ENCODE measurements at places on chromosomes 16 and 17.

DNA sequence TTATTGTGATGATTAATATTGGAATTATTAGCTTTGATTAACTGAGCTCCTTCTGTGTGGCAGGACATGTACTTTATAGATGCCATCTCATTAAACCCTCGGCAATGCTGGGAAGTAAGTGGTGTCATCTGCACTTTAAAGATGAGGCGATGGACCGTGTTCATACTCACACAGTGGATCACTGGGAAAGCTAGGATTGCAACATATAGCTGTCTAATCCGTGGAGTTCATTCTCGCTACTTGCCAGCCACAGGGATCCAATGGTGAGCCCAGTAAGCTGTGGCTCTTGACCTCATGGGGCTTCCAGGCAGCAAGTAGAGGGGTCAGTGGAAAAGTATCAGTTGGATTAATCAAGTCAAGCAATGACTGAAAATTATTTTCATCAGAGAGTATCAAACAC is 587.9 kb downstream of the CDH13 start:
- DNase-seq, result no peak

- no peak for DNase-seq
Observed at GRCh38 chr16:74034200-74034599, 262.4 kb upstream of the PSMD7 start.

GRCh38 chr17:7322520-7323194 is 6.5 kb downstream of the NEURL4 start:
- no peak for DNase-seq

GRCh38 chr17:12584727-12585126 is 81.0 kb upstream of the MYOCD start:
- no peak for DNase-seq

DNA sequence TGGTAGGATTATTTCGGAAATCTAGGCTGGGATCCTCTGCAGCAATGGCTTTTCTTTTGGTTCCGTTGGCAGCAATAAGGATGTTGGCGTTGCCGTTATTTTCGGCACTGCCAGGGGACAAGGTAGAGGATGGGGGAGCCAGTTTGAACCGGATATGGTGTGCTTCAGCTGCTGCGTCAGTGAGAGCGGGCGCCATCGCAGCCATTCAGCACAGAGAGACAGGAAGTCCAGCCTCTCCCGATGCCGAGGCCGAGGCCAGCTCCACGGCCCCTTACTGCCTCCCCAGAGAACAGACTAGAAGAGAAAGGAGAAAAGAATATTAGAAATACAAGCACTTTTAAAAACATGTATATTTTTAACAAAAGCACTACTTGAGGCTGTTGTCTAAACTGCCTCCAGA is 21.3 kb downstream of the KANSL1 start:
- DNase-seq, result no peak

DNA sequence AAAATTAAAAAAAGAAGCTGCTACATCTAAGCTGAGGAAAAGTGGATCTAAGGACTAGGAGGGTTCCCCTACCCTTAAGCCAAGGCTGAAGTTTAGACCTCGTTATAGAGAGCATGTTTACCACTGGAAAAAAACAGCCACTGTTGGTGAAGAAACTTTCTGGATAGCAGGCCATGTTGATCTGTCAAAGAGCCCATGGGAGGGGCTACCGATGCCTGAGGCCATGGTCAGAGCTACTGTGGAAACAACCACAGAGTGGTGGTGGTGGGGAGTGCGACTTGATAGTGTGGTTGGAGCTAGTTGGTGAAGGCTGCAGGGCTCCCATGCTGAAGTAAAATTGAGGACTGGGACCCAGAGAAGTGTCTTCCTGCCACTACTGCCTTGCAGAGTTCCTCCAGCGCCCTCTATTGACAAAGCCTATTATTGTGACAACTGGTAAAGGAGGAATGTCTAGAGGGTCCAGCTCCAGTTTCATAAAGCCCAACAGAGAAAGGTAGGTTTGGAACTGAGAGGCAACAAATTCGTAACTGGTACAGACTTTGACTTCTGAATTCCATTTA is 12.7 kb upstream of the FAM20A start:
- peak; percentile 48 for DNase-seq

DNA sequence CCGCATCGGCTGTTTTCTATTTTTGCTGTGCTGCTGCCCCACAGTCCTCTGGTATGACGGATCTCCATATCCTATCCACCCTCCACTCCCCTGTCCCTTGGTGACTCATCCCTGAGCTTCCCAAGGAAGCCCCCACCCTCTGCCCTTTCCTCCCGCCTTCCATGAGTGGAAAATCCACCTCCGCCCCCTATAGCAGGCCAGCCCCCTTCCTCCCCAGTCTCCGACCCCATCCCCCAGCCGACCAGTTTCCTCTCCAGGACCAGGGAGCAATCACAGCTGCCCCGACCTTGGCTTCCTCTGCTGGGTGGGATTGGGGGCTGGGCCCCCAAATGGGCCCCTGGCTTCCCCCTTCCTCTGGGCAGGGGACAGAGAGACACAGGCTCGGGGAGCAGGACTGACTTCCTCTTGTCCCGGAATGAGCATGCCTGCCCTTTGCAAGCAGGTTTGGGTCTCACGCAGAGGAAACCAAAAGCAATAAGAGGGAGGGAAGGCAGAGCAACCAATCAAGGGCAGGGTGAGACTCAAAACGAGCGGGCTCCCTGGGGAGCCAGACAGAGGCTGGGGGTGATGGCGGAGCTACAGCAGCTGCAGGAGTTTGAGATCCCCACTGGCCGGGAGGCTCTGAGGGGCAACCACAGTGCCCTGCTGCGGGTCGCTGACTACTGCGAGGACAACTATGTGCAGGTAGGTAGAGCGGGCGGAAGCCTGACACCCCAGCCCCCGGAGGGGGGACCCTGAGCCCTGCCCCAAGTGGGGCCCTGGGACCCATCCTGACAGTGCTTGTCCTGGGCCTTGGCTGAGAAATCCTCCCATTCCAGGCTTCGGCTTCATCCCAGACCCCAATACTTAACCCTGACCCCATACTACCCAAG is at the start of the genes ABI3 and GNGT2:
TSS of gene ABI3 (plus strand) at position 550 of the 872 bp plus-strand sequence. CDS start at position 568, 18 bp downstream.
TSS of gene GNGT2 (minus strand) at position 417 of the 872 bp plus-strand sequence. CDS start 3,152 bp downstream, outside the sequence.
- DNase-seq, result no peak

- no peak for DNase-seq
Observed at GRCh38 chr16:66539623-66540469, 10.1 kb downstream of the TK2 start.

- peak; percentile 30 for DNase-seq
Observed at GRCh38 chr16:28218109-28218508, 6.3 kb upstream of the XPO6 start.

DNA sequence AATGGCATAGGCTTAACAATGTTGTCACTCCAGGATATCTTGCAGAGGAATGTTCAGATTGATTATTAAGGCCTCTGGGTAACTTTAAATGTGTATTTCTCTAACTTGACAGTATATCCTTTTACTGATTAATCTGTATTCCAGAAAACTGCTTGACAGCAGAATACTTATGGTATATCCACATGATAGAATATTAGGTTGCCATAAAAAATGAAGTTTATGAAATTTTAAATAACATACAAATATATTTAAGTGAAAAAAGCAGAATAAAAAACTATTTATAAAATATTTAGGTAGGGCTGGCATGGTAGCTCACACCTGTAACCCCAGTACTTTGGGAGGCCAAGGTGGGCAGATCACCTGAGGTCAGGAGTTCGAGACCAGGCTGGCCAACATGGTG is 106.7 kb downstream of the TRIM37 start:
- DNase-seq, result no peak

GRCh38 chr16:57614536-57614935 is 13.9 kb upstream of the ADGRG1 start:
- no peak for DNase-seq

- DNase-seq, result no peak
Observed at GRCh38 chr16:67470359-67470758, 10.6 kb downstream of the ATP6V0D1 start.

- DNase-seq, result peak; percentile 65
Observed at GRCh38 chr17:13520899-13521572, 80.7 kb downstream of the HS3ST3A1 start.

- DNase-seq, result no peak
Observed at GRCh38 chr17:64779376-64780095, 117.4 kb upstream of the SMURF2 start.

DNA sequence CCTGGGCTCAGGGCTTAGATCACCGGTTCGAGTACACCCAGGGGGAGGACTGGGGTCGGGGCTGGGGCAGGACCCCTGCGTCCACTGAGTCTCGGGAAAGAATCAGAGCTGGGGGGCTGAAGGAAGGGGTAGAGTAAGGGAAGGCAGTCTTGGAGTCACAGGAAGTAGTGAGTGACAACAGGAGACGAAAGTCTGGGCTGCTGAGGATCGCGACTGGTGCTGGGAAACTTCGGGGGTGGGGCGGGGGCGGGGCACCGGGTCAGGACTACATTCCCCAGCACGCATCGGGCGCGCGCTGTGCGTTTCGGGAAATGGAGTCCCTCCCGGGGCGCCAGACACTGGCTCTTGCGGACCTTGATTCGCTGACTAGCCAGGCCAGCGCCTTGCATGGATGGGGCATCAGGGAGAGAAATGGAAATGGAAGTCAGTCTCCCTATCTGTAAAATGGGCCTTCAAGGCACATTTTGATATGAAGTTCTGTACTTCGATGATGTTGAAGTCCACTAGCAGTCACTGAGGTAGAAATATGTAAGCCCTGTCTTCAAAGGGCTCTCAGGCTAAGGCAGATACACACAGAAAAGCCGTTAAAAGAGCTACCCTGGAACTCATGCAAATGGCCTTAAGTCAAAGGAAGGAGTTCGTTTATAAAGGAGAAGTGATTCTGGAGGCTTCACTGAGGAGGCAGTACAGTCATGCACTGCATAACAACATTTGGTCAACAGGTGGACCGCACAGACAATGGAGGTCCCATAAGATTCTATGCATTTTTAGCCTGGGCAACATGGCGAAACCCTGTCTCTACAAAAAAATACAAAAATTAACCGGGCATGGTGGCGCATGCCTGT is 697 bp downstream of the CTF1 start:
- DNase-seq, result peak; percentile 72

GRCh38 chr17:1003972-1004768 is 7.2 kb downstream of the TIMM22 start:
- no peak for DNase-seq

DNA sequence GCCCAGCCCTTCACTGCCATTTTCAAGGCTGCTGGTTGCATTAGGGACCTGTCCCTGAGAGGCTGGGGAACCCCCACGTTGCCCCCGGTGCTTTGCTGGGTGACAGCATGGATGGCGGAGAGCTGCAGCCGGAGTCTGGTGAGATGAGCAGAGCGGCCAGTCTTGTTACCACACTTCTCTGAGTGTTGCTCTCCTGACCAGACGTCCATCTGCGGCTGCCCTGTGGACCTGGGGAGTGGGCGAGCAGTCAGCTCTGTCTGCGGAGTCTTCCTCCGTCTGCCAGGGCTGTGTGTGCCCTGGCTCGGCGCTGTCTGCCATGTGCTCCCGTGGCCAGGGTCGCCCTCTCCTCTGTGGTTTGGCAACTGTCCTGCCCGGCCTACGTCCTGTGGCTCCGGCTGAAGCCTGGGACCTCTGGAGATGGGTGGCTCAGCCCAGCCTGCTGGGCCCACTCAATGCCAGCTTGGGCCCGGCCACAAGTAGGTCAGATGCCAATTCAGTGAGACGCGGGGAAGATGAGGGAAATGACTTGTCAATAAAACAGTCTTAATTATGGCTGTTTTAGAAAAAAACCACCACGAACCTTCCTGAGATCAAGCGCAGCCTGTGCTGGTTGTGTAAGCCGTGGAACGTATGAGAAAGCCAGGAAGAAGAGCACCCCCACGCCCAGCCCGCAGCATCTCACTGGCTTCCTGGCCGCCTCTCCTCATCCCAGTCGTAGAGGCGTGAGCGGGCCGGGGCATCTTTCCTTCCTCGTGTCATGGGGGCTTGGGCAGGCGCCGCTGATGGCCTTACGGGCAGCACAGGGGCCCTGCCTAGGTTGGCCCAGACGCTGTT is 7.9 kb downstream of the KCTD5 start:
- DNase-seq, result no peak

- DNase-seq, result no peak
Observed at GRCh38 chr17:60325730-60326524, 66.0 kb downstream of the USP32 start.

DNA sequence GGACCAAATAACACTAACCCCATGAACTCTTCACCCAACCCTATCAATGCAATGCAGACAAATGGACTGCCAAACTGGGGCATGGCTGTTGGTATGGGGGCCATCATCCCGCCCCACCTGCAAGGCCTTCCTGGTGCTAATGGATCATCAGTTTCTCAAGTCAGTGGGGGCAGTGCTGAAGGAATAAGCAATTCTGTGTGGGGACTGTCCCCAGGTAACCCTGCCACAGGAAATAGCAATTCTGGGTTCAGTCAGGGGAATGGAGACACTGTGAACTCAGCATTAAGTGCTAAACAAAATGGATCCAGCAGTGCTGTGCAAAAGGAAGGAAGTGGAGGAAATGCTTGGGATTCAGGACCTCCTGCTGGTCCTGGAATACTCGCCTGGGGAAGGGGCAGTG is 78.9 kb downstream of the TMC6 start:
- no peak for DNase-seq

DNA sequence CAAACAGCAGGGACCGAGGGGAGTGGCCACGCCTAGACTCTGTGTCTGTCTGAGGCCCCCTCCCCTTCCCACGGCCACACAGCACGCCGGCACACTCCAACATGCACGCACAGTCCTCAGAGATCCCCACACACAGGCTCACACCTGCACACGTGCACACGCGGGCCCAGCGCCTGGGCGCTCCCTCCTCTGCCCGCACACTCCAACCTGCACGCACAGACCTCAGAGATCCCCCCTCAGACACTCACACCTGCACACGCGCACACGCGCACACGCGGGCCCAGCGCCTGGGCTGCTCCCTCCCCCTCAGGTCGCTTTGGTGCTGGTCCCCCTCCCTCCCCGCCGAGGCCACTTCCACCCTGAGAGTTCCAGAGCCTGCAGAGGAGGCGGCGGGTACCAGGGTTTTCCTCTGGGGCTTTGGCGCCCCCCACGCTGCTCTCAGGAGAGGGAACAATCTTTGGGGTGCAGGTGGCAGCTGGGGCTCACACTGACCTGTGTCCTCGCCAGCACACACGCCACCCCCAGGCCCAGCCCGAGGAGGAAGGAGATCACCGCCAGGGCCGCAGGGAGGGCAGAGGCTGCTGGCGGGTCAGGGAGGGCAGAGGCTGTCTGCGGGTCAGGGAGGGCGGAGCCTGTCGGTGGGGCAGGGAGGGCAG is 1.6 kb downstream of the CD7 start:
- no peak for DNase-seq

GRCh38 chr16:24652803-24653202 is 76.6 kb upstream of the TNRC6A start:
- DNase-seq, result no peak

GRCh38 chr17:41617136-41617535 is 4.6 kb upstream of the KRT16 start:
- no peak for DNase-seq

- DNase-seq, result no peak
Observed at GRCh38 chr17:70270554-70270953, 101.2 kb downstream of the KCNJ2 start.
